ENCODE measurements at places on chromosomes 2 and 18. TPM values are rescaled to one million over a fixed set of nuclear protein-coding genes. Genes with fewer than 3 reads are reported as not detected.
A peak's percentile ranks its signal among the peaks of the same experiment; 100 is the strongest.

The FIGN gene
- 1.5 TPM for polyA plus RNA-seq

The FN1 gene
- 795 TPM for polyA plus RNA-seq

DNA sequence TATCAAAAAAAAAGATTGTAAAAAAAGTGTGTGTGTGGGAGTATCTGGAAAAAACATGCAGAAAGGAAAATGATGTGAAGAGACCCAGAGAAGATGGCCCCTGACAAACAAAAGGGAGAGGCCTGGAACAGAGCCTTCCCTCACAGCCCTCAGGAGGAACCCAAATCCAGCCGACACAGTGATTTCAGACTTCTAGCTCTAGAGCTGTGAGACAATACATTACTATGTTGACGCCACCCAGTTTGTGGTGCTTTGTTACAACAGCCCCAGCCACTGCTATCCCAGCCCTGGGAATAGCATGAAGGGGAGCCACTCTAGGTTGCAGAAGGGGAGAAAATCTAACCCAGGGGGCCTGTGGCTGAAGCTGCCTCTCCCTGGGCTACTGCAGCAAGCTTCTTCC lies 59.0 kb upstream of the ZBTB7C start:
- no peaks in the 10 kb centered on the region for H3K27me3 ChIP-seq
- DNase-seq, result peak; percentile 42

GRCh38 chr2:45256173-45256866 lies 247.1 kb upstream of the SIX2 start:
- DNase-seq, result peak; percentile 78
- no peak overlapping the region for H3K4me3 ChIP-seq
- no peaks in the 10 kb centered on the region for H3K36me3 ChIP-seq
- peak overlapping the region; percentile 60 for H3K27ac ChIP-seq
- H3K27me3 ChIP-seq, result no peaks in the 10 kb centered on the region

DNA sequence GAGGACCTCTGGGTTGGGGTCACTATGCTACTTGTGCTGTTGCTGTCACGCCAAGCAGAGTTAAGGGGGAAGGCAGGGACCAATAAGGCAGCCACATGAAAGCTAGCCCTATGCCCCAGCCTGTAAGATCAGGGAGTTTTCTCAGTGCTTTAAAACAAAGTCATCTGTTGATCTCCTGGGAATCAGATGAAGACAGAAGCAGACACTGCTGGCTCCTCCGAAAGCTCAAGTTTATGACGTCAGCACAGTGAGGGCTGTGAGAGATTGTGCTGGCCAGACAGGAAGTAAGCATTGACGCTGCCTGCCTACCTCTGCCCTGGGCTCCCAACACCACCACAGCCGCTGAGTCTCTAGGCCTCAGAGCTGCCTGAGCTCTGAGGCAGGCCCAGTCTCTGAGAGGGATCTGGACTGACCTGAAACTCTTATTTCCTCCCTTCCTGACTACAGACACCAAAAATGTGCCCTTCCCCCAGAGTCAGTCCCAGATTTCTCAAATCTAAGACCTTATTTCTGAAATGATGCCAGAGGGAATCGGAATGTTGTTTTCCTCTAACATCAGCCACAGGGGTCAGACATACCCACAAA lies 118.1 kb upstream of the EPAS1 start:
- no peaks in the 10 kb centered on the region for H3K36me3 ChIP-seq
- peak; percentile 89 for DNase-seq
- H3K4me1 ChIP-seq, result peaks cover 7% of the 10 kb centered on the region
- peak overlapping the region; percentile 78 for H3K27ac ChIP-seq

DNA sequence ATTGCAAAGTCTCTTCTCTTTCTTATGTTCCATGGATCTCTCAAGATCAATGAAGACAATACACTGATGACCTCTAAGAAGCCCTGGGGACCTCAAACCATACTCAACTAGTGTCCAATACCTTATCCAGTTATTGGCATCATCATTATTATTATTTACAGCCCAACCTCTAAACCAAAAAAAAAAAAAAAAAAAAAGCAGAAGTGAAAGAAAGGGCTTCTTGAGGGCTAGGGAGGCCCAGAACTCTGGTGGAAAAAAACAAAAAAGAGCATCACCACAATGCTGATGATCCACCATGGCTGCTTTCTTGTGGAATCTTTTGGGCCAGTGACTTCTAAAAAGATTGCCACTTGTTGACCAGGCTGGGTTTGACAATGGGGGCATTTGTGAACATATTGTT lies 324.9 kb downstream of the LPIN1 start:
- H3K36me3 ChIP-seq, result no peaks in the 10 kb centered on the region
- no peaks in the 10 kb centered on the region for H3K4me1 ChIP-seq
- no peak overlapping the region for H3K4me3 ChIP-seq
- no peak for DNase-seq
- H3K27ac ChIP-seq, result no peak overlapping the region

DNA sequence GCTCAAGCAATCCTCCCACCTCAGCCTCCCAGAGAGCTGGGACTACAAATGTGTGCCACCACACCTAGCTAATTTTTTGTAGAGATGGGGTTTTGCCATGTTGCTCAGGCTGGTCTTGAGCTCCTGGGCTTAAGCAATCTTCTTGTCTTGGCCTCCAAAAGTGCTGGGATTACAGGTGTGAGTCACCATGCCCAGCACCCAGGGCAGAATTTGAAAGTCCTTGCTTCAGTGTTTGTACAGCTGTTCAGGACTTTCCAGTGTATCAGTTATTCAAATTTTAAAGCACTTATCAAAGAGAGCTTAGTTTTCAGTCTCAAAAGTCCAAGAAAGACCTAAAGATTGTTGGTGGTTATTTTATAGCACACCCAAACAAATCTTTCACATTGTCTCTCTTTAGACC lies 43.6 kb upstream of the VPS54 start:
- H3K4me1 ChIP-seq, result no peaks in the 10 kb centered on the region
- DNase-seq, result no peak
- H3K4me3 ChIP-seq, result no peak overlapping the region

DNA sequence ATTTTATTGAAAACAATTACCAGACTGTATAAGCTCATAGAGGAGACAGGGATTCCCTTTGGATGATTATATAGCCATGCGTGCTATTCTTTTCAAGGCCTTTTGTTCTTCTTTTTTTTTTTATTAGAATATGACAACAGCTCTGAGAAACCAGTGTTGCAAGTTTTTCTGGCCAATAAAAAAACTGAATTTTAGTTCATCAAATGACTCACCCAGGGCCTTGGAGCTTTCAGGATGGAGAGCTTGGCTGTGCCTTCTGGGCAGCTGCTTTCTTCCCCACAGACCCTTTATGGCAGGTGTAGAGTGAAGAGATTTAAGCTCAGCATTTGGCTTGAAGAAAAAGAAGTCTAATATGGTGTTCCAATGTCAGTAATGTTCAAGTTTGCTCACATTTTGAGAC lies 497.9 kb upstream of the FANCL start:
- H3K4me1 ChIP-seq, result no peaks in the 10 kb centered on the region
- no peak overlapping the region for H3K27ac ChIP-seq
- no peak overlapping the region for H3K4me3 ChIP-seq
- no peaks in the 10 kb centered on the region for H3K36me3 ChIP-seq

Measured in muscle of leg (tissue), 16 donors.